Foreskin keratinocyte (primary cell): ENCODE measurements at places on chromosomes 2 and 18. TPM values are rescaled to one million over a fixed set of nuclear protein-coding genes. Genes with fewer than 3 reads are reported as not detected.
A peak's percentile ranks its signal among the peaks of the same experiment; 100 is the strongest.

The PIAS2 gene
- polyA plus RNA-seq = 3.8 and 4.5 TPM in 2 replicates

- DNase-seq = peak; percentile 39
Measured at GRCh38 chr2:48445091-48445725, 84.7 kb upstream of the STON1 start.

GRCh38 chr18:25029802-25030201, 322.2 kb downstream of the ZNF521 start:
- DNase-seq = no peak

The UGT1A4 gene
- polyA plus RNA-seq = 0.06 and 0.07 TPM in 2 replicates

- no peak for DNase-seq
Measured at GRCh38 chr2:101729521-101730190, 32.1 kb downstream of the MAP4K4 start.

GRCh38 chr2:141728886-141729285, 401.9 kb downstream of the LRP1B start:
- DNase-seq = no peak

The ANKRD62 gene
- not detected in 2 replicates for polyA plus RNA-seq

DNA sequence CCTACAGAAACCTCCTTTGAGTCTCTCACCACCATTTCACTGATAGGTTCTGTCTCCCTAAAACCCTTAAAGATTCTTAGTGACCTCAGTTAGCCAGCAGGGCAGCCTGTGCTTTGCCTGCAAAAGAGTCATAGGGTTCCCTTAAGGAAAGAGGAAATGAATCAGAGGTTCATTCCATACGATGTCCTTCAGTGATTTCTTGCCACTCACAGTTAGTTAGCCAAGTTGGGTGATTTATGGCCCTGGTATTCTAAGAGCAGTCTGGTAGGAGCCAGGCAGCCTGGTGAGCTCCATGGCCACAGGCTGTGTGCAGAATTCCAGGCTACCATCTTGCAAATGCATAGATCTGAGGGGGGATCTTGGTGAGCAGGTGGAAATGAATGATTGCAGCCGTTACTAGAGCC, 18.7 kb upstream of the CCBE1 start:
- peak; percentile 87 for DNase-seq

The BOK gene
- 43.1 and 56.5 TPM in 2 replicates for polyA plus RNA-seq

The RAB6C gene
- polyA plus RNA-seq = not detected in 2 replicates

- DNase-seq = no peak
Measured at GRCh38 chr2:43062058-43062457, 164.3 kb downstream of the ZFP36L2 start.

The ASB18 gene
- polyA plus RNA-seq = not detected in 2 replicates

- DNase-seq = no peak
Measured at GRCh38 chr18:27372386-27372785, 187.3 kb upstream of the CHST9 start.

The DNAJC5G gene
- polyA plus RNA-seq = not detected in 2 replicates

DNA sequence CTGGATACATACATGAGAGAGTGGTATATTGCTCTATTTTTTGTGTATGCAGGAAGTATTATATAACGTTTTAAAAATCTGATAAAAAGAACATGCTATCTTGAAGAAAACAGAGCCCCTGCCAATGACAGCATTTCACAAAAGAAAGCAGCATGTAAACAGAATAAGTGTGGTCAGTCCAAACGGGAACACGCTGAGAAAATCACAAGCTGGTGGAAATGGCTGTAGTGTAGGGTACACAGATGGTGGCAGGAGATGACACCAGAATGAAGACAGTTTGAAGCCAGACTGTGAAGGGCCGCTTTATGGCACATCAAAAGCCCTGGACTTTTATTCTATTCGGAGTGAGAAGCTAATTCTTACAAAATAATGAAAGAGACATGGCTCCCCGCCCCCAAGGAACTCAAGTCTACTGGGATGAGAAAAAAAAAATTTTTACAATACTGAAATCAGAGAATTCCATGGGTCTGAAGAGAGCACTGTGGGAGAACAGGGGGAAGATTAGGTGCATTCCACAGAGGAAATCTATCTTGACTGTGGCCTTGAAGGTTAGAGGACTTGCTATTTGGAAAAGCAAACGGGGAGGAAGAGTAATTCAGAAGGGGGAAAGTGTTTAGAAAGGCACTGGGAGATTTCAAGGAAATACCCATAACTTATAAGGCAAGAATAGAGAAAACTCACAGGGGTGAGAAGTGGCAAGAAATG, 217.7 kb upstream of the SMAD7 start:
- DNase-seq = no peak

The WDR12 gene
- polyA plus RNA-seq = 68.4 and 81.2 TPM in 2 replicates

GRCh38 chr18:63022429-63023022, 297.0 kb downstream of the BCL2 start:
- DNase-seq = no peak

The TGOLN2 gene
- 10.3 and 11.8 TPM in 2 replicates for polyA plus RNA-seq

GRCh38 chr2:123493687-123494086, 531.4 kb upstream of the CNTNAP5 start:
- no peak for DNase-seq

- DNase-seq = no peak
Measured at GRCh38 chr2:151906633-151906998, 78.4 kb upstream of the ARL5A start.

DNA sequence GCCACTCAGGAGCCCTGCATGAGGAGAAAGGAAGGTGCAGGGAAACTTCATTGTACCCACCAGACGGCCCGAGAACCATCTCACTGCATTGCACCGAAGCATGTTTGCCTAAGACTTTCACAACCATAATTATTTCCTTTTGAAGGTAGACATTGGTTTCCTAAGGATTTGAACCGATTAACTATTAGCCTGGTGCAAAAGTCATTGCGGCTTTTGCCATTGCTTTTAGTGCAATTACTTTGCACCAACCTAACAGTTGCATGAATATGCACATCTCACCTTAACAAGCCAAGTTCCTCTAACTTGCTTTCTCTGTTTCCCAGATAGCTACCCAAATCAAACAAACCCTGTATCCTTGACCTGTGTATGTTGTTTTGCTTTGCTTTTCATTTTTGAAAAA, 516.3 kb upstream of the ID2 start:
- DNase-seq = no peak

DNA sequence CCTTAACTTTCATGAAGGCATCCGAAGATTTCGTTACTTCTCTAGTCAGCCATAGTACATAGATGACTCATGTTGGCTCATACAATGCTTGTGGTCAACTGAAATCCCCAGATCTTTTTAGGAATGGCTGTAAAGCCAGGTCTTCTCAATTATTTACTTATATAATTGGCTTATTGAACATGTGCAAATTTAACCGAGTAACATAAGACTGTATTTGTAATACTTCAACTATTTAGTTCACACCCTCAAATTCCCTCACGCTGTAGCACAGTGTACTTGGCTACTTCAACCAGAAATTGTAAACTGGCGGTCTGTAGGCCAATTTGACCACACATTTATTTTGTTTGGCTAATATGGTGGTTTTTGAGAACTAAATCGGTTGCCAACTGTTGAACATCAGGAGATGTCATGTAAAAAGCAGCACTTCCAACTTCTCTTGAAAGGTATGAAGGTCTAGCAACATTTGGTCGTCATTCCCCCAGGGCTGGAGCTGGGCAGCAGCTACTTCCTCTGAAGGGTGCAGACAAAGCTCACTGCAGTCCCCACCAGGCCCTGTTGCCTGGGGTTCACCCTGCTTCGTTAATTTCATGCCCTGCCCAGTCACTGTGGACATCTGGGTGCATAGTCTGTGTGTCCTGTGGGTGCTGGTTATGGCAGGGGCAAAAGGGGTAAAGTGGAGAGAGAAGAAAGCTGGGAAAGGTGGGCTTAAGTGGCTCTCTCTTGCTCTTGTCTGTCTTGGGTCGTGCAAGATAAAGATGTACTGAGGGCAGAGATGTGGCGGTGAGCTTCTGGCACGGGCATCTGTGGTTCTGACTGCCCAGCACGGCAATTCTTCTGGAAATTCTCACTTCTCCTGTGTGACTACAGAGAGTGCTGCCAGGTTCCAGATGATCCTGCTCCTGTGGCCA, 3.2 kb upstream of the SH3RF3 start:
- DNase-seq = peak; percentile 78

DNA sequence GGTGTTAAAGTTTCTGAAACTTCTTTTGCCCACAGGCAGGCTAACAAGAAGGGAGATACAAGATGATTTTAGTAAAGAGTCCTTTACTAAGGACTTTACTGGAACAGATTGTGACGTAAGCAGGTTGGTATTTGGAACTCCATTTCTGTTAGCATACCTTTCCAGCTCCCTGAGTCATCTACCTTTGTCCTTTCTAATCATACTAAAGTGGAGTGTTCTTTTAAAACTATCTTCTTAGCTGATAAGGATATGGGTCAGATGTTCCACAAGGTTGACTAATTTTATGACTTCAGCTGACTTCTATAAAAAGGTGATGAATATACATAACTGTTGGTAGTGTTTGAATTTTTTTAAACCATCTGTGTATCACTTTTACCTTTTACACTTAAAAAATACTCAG, 21.1 kb downstream of the UGP2 start:
- peak; percentile 95 for DNase-seq

The NOSTRIN gene
- polyA plus RNA-seq = not detected in 2 replicates

The OSBPL6 gene
- 3.5 and 4.6 TPM in 2 replicates for polyA plus RNA-seq

DNA sequence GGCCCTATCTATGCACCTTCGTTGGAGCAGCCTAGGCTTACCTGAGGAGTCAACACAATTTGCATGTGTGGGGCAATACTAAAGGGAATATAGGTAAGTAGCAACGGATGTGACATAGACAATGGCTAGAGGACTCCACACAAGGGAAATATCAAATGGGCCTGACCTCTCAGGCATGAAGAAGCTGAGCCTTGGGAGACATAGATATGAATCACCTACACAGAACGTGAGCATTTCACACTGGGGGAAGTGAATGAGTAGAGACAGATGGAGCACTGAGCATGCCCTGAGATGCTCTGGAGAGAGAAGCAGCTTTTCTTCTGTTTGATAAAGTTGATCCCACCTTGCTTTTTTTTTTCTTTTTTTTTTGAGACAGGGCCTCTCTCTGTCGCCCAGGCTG, 97.9 kb downstream of the ATL2 start:
- no peak for DNase-seq

The CROCC2 gene
- not detected in 2 replicates for polyA plus RNA-seq

The PAIP2B gene
- polyA plus RNA-seq = 0.40 and 0.48 TPM in 2 replicates

The SLC23A3 gene
- polyA plus RNA-seq = 0.39 and 0.51 TPM in 2 replicates

DNA sequence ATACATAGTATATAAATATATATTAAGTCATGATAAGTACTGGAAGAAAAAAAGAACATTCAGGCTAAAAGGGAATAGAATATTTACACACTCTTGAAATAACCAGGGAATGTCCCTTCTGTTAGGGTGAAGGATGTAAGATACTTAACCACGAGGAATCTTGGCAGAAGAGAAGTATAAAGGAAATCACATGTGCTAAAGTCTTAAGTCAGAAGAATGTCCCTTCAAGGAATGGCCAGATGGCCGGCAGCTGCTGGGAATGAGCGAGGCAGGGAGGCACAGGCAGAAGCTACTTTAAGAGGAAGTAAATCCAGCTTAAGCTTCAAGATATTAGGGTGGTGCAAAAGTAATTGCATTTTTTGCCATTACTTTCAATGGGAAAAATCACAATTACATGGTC, 5.5 kb downstream of the CCDC102B start:
- no peak for DNase-seq

The CDH19 gene
- polyA plus RNA-seq = not detected in 2 replicates

DNA sequence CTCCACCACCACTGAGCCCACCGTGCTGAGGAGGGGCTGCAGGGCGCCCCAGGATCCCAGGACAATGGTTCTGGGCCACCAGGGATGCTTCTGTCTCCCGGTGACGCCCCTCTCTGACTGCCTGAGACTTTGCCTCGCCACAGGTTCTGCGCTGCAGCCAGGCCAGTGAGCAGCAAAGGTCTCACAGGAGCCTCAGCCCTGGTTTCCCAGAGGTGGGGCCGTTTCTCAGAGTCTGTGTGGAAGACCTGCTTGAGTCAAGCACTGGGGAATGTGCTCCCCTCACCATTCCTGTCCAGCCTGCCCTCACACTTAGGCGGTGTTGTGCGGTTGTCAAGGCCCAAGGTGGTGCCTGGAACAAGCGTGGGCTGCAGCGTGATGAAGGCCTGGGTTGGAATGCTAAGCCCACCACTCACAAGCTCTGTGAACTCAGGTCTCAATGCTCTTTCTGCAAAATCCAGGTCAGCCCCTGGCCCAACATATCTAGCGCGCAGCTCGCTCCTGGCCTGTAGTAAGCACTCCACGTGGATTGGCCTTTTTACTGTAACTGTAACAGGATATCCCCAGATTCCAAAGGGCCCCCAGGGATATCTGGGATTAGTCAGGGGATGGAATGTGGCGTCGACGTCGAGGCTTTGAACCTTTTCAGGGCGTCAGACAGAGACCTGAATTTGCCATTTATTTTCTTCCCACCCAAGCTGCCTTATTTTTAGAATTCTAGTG, 47.6 kb downstream of the PLB1 start:
- DNase-seq = no peak

DNA sequence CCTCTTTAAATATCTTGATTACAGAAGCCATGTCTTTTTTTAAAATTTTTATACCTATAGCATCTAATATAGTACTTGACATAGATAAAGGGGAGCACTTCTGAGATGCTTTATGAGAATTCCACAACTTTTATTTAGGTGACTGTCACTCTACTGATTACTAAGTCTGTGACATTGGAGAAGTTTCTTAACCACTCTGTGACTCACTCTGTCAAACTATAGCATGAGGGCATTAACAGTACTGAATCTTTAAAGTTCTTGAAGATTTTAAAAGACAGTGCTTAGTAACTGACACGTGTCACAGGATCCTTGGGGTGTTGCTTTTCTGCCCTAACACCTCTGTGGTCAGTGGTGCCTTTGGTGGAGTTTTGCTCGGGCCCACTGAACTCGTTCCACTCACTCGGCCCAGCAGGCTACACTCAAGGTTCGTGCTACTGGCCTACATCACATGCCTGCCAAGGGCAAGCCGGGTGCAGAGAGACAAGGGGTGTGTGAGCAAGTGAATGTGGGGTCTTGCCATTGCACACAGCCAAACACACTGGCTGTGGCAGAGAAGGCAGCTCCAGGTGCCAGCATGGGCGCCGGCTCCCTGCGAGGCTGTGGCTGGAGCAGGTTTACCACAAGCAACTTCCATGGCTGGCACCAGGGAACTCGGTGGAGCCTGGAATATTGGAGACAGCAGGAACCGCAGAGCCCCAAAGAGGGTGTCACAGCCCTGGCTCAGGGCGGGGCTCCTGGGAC, 734.0 kb upstream of the CDH7 start:
- no peak for DNase-seq

GRCh38 chr18:25284281-25284680, 67.7 kb downstream of the ZNF521 start:
- no peak for DNase-seq
